ENCODE measurements at places on chromosomes 5 and 9.

DNA sequence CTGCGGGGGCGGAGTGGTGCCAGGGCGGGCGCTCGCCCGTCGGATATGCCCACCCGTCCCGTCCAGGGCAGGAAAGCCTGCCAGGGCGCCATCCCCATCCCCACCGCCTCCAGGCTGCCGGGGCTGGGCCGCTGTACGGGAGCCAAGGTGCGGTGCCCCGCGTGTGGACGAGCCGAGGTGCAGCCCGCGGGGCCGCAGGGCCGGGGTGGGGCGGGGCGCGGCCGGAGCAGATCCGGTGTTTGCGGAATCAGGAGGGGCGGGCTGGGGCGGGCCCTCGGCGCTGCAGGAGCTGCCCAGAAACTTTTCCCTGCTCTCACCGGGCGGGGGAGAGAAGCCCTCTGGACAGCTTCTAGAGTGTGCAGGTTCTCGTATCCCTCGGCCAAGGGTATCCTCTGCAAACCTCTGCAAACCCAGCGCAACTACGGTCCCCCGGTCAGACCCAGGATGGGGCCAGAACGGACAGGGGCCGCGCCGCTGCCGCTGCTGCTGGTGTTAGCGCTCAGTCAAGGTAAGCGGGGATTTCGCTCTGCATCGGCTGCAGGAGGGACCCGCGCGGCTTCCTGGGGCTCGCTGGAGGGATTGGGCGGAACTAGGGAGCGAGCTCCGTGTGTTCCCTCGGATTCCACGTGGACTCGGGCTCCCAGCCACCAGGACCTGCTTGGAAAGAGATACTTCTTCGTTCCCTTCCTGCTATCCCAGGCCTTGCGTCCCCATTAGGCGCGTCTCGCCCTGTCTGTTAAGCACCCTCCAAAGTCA, at the start of gene ITGA2:
Gene ITGA2, plus strand, starts transcription at position 328 of the 756 bp plus-strand sequence. Its CDS starts 117 bp downstream, at position 445.
- peak; percentile 1 for DNase-seq
- peaks cover 2% of the 10 kb centered on the region for H3K27me3 ChIP-seq
- H3K27ac ChIP-seq = no peak within 1 kb of the TSS
- H3K4me1 ChIP-seq = peaks cover 13% of the 10 kb centered on the region

DNA sequence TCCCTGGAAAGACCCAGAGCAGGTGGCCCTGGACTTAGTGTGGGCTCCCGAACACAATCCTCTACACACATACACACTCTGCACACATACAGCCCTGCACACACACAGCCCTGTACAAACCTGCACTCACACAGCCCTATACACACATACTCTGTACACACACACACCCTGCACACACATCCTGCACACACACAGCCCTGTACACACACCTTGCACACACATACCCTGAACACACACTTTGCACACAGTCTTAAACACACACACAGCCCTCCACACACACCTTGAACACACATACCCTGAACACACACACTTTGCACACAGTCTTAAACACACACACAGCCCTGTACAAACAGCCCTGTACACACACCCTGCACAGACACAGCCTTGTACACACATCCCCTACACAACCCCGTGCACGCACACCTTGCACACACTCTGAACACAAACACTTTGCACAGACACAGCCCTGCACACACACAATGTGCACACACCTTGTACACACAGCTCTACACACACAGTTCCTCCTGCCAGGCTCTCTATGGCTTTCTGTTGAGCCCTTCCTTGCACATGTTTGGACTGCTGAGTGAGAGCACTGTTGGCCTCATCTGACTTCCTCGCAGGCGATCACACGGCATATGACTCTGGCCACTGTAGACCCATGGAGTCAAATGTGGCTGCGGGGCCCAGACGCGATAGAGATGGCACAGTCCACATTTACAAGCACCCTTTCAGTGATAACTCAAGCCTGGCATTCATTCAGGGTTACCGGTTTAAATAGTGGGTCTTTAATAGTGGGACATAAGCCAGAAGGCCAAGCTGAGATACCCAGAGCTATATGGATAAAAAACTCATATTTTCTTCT, 245.7 kb upstream of the IRX1 start:
- no peak for DNase-seq
- no peaks in the 10 kb centered on the region for H3K27me3 ChIP-seq
- peak overlapping the region; percentile 19 for H3K27ac ChIP-seq
- no peak overlapping the region for H3K4me3 ChIP-seq
- no peaks in the 10 kb centered on the region for H3K4me1 ChIP-seq
- H3K36me3 ChIP-seq = no peaks in the 10 kb centered on the region

- H3K27ac ChIP-seq = peak overlapping the region; percentile 82
- DNase-seq = peak; percentile 20
- H3K4me3 ChIP-seq = peak overlapping the region; percentile 80
- peaks cover 6% of the 10 kb centered on the region for H3K36me3 ChIP-seq
- H3K27me3 ChIP-seq = peaks cover 4% of the 10 kb centered on the region
Observed at GRCh38 chr9:4850603-4851310, 58.0 kb downstream of the RCL1 start.

DNA sequence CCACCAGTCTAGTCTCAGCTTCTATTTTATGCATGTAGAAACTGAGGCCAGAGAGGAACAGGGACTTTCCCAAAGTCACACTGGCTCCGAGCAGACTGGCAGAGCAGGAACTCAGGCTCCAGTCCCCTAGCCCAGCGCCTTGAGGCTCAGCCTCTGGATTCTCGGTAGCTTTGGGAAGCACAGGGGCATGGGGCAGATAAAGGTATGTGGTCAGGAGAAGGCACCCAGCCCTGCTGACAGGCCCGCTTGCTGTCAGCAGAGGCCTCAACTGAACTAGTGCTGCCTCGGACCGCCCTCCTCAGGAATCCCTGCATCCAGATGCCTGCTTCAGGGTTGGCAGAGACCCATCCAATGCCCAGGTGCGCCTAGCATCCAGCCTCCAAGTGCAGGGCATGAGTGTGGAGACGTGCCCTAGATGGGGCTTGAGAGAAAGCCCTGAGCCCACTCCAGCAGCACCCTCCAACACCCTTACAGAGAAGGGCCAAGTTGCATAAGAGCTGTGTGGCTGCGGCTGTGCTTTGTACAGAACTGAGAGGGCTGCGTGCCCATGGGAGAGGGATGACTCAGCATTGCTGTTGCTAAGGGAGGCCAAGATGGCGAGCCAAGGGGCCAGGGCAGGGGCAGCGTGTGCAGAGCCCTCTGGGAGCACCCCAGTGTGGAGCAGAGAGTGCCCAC, 168.6 kb downstream of the MACROH2A1 start:
- no peak overlapping the region for H3K27ac ChIP-seq
- H3K4me3 ChIP-seq = no peak overlapping the region
- no peaks in the 10 kb centered on the region for H3K4me1 ChIP-seq
- H3K27me3 ChIP-seq = peaks cover 1% of the 10 kb centered on the region
- no peak for DNase-seq

DNA sequence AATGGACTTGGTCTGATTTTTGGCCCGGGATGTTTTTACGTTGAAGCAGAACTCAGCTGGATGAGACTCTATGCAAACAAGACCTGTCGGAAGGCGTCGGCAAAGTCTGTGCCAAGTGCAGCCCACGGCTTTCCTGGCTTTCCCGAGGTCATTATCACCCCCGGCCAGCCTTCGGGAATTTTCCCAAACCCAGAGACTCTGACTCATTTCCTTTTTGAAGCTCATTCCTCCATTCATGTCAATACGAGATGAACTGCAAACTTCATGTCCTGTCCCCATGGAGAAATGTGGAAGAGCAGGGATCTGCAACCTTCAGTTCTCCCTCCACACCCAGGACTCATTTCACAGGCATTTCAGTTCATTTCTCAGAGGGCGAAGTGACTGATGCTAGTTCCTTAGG, 95.3 kb downstream of the IRX2 start:
- no peak overlapping the region for H3K4me3 ChIP-seq
- DNase-seq = no peak
- H3K36me3 ChIP-seq = no peaks in the 10 kb centered on the region
- H3K27me3 ChIP-seq = no peaks in the 10 kb centered on the region

- no peak overlapping the region for H3K27ac ChIP-seq
- no peaks in the 10 kb centered on the region for H3K4me1 ChIP-seq
- no peak overlapping the region for H3K4me3 ChIP-seq
Observed at GRCh38 chr5:2985718-2986117, 234.2 kb upstream of the IRX2 start.

GRCh38 chr9:99466781-99467180, 244.7 kb downstream of the SEC61B start:
- H3K4me1 ChIP-seq = no peaks in the 10 kb centered on the region
- no peaks in the 10 kb centered on the region for H3K36me3 ChIP-seq
- H3K27ac ChIP-seq = no peak overlapping the region
- no peak for DNase-seq

GRCh38 chr5:56984445-56984844, 32.5 kb upstream of the MIER3 start:
- H3K4me1 ChIP-seq = peaks cover 27% of the 10 kb centered on the region
- peak; percentile 14 for DNase-seq
- no peaks in the 10 kb centered on the region for H3K36me3 ChIP-seq
- H3K27ac ChIP-seq = no peak overlapping the region
- peaks cover 19% of the 10 kb centered on the region for H3K27me3 ChIP-seq
- H3K4me3 ChIP-seq = no peak overlapping the region

DNA sequence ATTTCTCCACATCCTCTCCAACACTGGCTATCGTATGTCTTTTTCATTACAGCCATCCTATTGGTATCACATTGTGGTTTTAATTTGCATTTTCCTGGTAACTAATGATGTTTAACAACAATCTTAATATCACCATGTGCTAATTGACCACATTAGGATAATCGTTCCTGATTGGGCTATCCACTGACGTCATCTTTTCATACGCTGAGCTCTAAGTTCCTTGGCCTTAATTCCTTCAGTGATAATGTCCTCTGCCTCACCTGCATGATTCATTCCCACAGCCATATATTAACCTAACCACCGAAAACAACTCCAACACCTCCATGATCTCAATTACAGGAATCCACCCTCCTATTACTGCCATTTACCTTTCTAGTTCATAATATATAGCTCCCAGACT, 547.9 kb upstream of the BRINP1 start:
- no peaks in the 10 kb centered on the region for H3K4me1 ChIP-seq
- H3K27ac ChIP-seq = no peak overlapping the region
- no peak for DNase-seq
- no peaks in the 10 kb centered on the region for H3K27me3 ChIP-seq
- H3K4me3 ChIP-seq = no peak overlapping the region

DNA sequence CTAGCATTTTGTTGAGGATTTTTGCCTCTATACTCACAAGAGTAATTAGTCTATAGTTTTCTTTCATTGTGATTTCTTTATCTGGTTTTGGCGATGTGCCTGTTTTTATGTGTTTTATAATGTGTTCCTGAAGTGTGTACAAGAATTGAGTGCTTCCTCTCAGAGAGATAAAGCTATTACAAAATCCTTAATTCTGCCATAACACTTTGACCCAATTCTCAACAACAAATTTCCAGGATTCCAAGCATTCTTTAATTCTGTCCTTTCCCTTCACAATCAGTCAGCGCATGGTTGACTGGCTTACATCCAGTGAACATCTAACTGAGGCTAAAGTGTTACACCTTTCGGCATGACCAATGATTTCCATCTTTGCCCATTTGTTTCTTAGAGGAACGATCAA, 282.9 kb upstream of the MVB12B start:
- H3K27me3 ChIP-seq = no peaks in the 10 kb centered on the region
- no peak overlapping the region for H3K4me3 ChIP-seq
- no peak for DNase-seq
- H3K36me3 ChIP-seq = no peaks in the 10 kb centered on the region

- DNase-seq = no peak
- H3K27me3 ChIP-seq = peaks cover 5% of the 10 kb centered on the region
- H3K4me1 ChIP-seq = peaks cover 2% of the 10 kb centered on the region
- H3K4me3 ChIP-seq = no peak overlapping the region
- no peak overlapping the region for H3K27ac ChIP-seq
Observed at GRCh38 chr9:72477930-72478518, 43.4 kb upstream of the TMC1 start.

DNA sequence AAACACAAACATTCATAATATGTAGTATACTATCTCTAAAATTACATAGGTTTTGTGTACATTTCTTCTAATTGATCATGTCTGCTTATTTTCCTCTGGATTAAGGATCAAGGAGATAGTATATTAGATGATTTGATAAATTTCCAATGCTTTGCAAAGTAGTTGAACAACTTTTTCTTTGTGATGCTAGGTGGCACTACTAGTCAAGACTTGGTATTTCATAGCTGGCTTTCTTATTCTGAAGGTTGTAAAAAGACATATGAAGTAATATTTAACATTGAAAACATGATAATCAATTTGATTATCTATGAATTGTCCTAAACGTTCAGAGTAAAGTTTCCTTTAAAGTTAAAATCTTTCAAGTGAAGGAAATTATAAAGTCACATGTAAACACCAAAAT, 106.1 kb upstream of the FGF10 start:
- no peak overlapping the region for H3K27ac ChIP-seq
- DNase-seq = no peak
- H3K27me3 ChIP-seq = no peaks in the 10 kb centered on the region
- no peak overlapping the region for H3K4me3 ChIP-seq
- no peaks in the 10 kb centered on the region for H3K36me3 ChIP-seq

GRCh38 chr9:27154908-27155307, 45.9 kb downstream of the TEK start:
- no peak overlapping the region for H3K27ac ChIP-seq
- no peak overlapping the region for H3K4me3 ChIP-seq
- no peaks in the 10 kb centered on the region for H3K4me1 ChIP-seq
- H3K27me3 ChIP-seq = peaks cover 2% of the 10 kb centered on the region

DNA sequence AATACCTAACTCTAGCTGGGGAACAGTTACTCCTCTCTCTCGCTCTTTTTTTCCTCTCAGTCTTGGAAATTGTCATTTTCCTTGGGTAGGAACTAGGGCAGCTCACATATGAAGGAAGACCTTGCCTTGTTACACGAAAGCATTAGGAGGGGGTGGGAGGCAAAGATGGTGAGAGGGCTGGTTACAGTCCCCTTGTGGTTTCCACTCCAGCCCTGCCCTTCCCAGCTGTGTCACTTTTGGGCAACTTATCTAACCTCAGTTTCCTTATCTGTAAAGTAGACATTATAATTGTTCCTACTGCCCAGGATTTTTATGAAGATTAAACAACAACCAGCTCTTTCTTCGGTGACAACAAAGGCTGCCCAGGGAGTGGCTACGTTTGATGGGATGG, 196.2 kb upstream of the CLINT1 start:
- H3K27ac ChIP-seq = no peak overlapping the region
- peaks cover 8% of the 10 kb centered on the region for H3K27me3 ChIP-seq
- peaks cover 1% of the 10 kb centered on the region for H3K4me1 ChIP-seq
- DNase-seq = no peak

GRCh38 chr5:176471098-176471497, 22.9 kb downstream of the FAF2 start:
- H3K27me3 ChIP-seq = no peaks in the 10 kb centered on the region
- no peak for DNase-seq
- peaks cover 13% of the 10 kb centered on the region for H3K4me1 ChIP-seq
- no peak overlapping the region for H3K4me3 ChIP-seq

- H3K4me3 ChIP-seq = no peak overlapping the region
- no peaks in the 10 kb centered on the region for H3K36me3 ChIP-seq
- H3K27me3 ChIP-seq = no peaks in the 10 kb centered on the region
- H3K27ac ChIP-seq = no peak overlapping the region
Observed at GRCh38 chr5:20113931-20114330, 125.9 kb upstream of the CDH18 start.

DNA sequence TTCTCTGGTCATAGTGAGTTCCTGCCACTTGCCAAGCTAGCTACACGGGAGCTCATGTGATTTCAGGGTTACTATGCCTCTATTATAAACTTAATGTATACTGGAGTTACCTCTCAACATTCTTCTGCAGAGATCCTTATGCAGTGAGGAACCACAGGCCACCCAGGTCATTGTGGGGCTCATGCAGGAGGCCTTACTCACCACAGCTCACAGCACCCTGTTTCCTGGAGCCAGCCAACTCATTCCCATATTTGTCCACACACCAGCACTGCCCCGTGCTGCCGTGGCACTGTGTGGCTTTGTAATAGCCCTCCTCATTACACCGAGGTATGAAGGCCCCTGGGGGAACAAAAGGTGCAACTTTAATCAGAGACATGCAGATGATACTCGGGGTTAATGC, 520.0 kb downstream of the SPOCK1 start:
- no peak for DNase-seq
- no peaks in the 10 kb centered on the region for H3K36me3 ChIP-seq
- peaks cover 2% of the 10 kb centered on the region for H3K27me3 ChIP-seq
- no peaks in the 10 kb centered on the region for H3K4me1 ChIP-seq
- H3K4me3 ChIP-seq = no peak overlapping the region

Data from immature natural killer cell (primary cell).